ENCODE measurements at places on chromosomes 3 and 15. TPM values are rescaled to one million over a fixed set of nuclear protein-coding genes. Genes with fewer than 3 reads are reported as not detected.
A peak's percentile ranks its signal among the peaks of the same experiment; 100 is the strongest.

GRCh38 chr15:42819786-42820185, 82.9 kb upstream of the CDAN1 start:
- no peak for DNase-seq
- no peaks in the 10 kb centered on the region for H3K27me3 ChIP-seq
- no peaks in the 10 kb centered on the region for H3K4me1 ChIP-seq
- H3K4me3 ChIP-seq = no peak overlapping the region

- no peak overlapping the region for H3K4me3 ChIP-seq
- no peaks in the 10 kb centered on the region for H3K27me3 ChIP-seq
- no peaks in the 10 kb centered on the region for H3K4me1 ChIP-seq
- no peak for DNase-seq
- no peak overlapping the region for H3K27ac ChIP-seq
These were observed 209.3 kb upstream of the UMPS start for GRCh38 chr3:124520970-124521369.

DNA sequence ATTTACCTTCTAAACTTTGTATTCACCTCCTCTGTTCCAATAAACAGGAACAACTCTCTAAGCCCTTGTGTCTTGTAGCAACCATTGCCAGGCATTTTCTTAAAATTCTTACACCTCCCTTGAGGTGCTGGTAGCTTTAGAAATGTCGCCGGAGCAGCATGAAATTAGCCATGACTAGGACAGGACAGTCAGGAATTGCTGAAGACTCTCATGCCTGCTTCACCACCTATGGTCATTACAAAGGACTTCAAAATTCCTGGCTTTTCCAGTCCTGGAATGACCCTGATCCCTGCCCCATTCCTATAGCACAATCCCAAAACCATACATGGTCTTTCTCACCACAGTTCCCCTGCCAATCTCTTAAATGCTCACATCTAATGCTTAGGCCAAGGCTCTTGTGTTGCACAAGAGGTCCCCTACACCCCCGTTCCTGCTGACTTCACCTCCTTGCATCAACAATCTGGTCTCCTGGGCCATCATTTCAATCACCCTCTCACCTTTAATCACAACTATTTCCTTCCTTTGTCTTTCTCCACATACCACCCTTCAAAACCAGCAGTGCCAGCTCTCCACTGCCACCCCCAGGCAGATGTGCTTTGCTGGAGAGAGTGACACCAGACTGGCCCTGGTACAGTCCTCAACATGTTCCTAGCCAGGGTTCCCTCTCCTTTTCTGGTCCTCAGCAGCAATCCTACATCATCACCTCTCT, 113.2 kb upstream of the TJP1 start:
- no peak overlapping the region for H3K4me3 ChIP-seq
- H3K27me3 ChIP-seq = no peaks in the 10 kb centered on the region
- no peaks in the 10 kb centered on the region for H3K36me3 ChIP-seq
- no peaks in the 10 kb centered on the region for H3K4me1 ChIP-seq

GRCh38 chr3:30305021-30305420, 301.4 kb upstream of the TGFBR2 start:
- H3K4me1 ChIP-seq = peaks cover 8% of the 10 kb centered on the region
- no peak overlapping the region for H3K27ac ChIP-seq
- no peaks in the 10 kb centered on the region for H3K27me3 ChIP-seq
- no peak for DNase-seq
- no peaks in the 10 kb centered on the region for H3K36me3 ChIP-seq

DNA sequence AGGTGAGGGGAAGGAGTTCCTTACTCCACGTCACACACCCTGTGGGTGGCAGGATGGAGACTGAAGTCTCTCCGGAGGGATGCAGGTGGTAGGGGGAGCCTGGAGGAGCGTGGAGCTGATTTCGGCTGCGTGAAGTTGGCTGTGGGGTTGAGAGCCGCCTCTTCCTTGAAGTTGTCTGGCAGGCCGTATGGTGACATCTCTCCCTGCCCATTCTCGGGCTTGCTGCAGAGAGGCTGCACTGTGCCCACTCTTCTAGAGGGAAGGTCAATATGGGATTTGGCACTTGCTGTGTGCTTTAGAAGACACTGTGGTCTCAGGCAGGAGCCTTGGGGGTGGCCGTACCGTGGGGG, 13.4 kb upstream of the FBLN2 start:
- no peak overlapping the region for H3K27ac ChIP-seq
- no peaks in the 10 kb centered on the region for H3K36me3 ChIP-seq
- peaks cover 22% of the 10 kb centered on the region for H3K4me1 ChIP-seq
- peaks cover 32% of the 10 kb centered on the region for H3K27me3 ChIP-seq

DNA sequence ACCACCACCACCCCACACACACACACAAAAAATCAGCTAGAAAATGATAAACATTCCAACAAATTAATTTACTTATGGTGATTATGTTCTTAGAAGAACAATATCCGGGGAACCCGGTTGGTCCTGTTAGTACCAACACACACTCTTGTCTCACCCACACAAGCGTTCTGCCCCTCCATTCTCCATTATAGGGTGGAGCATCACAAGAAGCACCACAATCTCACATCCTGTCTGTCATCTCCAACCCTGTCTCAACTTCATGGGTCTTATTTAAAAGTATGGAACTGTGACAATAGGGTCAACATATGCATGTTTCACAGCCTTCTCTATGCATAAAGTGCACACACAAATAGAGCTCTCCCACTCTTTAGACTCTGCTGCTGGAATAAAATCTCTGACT, 5.6 kb downstream of the GSK3B start:
- DNase-seq = no peak
- no peak overlapping the region for H3K27ac ChIP-seq
- no peaks in the 10 kb centered on the region for H3K27me3 ChIP-seq
- peak overlapping the region; percentile 92 for H3K4me3 ChIP-seq
- no peaks in the 10 kb centered on the region for H3K36me3 ChIP-seq

DNA sequence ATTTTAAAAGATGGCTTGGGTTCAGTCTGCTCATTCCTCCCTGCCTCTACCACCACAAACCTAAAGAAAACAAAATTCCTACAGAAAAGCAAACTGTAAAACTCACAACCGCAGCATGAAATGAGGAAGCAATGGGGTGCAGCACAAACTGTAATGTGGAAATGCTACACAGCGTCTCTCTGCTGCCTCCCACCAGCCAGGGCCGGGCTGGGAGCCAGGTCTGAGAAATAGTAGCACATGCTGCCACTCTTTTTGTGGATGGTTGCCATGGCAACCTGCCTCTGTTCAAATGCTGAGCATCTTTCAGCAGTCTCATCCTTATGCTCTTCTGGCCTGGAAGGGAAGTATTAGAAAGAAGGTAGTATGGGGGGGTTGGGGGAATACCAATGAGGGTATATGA, 55.4 kb downstream of the EOMES start:
- H3K27me3 ChIP-seq = no peaks in the 10 kb centered on the region
- H3K36me3 ChIP-seq = no peaks in the 10 kb centered on the region
- H3K27ac ChIP-seq = no peak overlapping the region
- H3K4me3 ChIP-seq = no peak overlapping the region

DNA sequence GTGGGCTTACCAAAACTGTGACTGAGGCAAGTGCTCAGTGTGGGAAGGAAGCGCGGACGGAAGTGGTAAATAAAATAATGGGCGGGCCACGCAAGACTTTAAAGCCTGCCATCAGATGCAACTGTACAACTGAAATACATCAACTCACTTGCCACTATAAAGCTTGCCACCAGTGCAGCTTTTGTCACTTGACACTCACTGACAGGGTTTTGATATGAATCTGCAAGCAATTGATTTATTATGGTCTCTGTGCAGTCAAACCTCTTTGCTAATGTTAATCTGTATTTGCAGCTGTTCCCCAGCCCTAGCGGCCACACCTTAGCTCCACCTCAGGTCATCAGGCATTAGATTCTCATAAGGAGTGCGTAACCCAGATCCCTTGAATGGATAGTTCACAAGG, 2.3 kb upstream of the GFM1 start:
- no peak for DNase-seq
- H3K4me1 ChIP-seq = peaks cover 31% of the 10 kb centered on the region
- H3K27ac ChIP-seq = no peak overlapping the region
- peaks cover 12% of the 10 kb centered on the region for H3K36me3 ChIP-seq
- no peaks in the 10 kb centered on the region for H3K27me3 ChIP-seq

GRCh38 chr15:98978153-98978552, 29.4 kb downstream of the PGPEP1L start:
- DNase-seq = no peak
- H3K27me3 ChIP-seq = no peaks in the 10 kb centered on the region
- H3K4me1 ChIP-seq = peaks cover 16% of the 10 kb centered on the region
- H3K27ac ChIP-seq = no peak overlapping the region
- no peaks in the 10 kb centered on the region for H3K36me3 ChIP-seq

GRCh38 chr3:23480329-23480714, 277.2 kb downstream of the UBE2E2 start:
- H3K27ac ChIP-seq = no peak overlapping the region
- DNase-seq = no peak
- no peak overlapping the region for H3K4me3 ChIP-seq
- H3K27me3 ChIP-seq = no peaks in the 10 kb centered on the region

- H3K4me1 ChIP-seq = peaks cover 67% of the 10 kb centered on the region
- no peak overlapping the region for H3K4me3 ChIP-seq
These were observed 202.2 kb downstream of the PDZRN3 start for GRCh38 chr3:73422571-73422970.

Gene ZNF80
- total RNA-seq = not detected

Gene KLHDC8B
- total RNA-seq = 92.5 TPM

Gene CCR8
- total RNA-seq = not detected

Gene IL17RE
- 0.58 TPM for total RNA-seq

Measured in left ventricle myocardium inferior (tissue), 1 donor.